ENCODE measurements at places on chromosomes 7 and 10.

- DNase-seq, result no peak
These were observed 705.0 kb downstream of the AUTS2 start for GRCh38 chr7:70303309-70303708.

GRCh38 chr7:26078437-26079336 lies 73.3 kb upstream of the NFE2L3 start:
- peak; percentile 81 for DNase-seq

DNA sequence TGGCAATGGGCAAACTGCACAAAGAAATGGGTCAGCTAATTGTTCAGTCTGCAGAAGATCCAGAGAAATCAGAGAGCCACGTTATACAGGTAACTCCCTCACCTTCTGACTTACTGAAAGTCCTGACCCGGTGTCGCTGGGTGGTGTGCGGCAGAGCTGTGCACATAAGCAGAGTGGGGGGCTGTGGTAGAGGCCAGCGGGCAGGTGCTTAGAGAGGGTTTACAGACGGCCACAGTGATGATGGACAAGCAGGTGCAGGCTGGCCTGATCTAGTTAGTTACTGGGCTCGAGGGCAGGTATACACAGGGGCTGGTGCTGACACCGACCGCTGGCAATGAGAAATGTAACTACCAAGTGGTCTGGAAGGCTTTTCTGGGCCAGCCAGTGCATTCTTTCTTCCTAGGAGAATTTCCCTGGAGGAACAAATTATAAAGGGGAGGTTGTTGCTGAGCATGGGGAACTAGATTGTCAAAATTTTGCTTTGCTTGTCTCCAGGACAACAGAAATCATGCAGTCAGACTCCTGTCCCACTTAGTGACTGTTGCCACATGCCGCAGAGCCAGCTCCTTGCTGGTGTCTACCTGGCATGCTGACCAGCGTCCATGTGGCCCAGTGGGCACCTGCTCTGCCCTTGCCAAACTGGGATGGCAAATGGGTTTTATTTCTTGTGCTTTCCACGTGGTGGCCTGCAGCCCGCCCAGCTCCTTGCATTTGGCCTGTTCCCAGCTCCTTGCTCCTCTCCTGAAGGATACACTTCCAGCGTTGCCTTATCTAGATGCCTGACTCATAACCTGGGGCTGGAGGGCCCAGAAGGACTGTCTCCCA lies 28.8 kb downstream of the DENND10 start:
- DNase-seq, result no peak

GRCh38 chr10:4034907-4035598 lies 250.0 kb upstream of the KLF6 start:
- DNase-seq, result no peak

- DNase-seq, result no peak
These were observed 64.5 kb upstream of the PDLIM1 start for GRCh38 chr10:95355301-95355700.

- no peak for DNase-seq
These were observed 205.0 kb downstream of the PTPRN2 start for GRCh38 chr7:158382363-158383254.

GRCh38 chr10:43186150-43186549 lies 47.9 kb downstream of the CSGALNACT2 start:
- no peak for DNase-seq

DNA sequence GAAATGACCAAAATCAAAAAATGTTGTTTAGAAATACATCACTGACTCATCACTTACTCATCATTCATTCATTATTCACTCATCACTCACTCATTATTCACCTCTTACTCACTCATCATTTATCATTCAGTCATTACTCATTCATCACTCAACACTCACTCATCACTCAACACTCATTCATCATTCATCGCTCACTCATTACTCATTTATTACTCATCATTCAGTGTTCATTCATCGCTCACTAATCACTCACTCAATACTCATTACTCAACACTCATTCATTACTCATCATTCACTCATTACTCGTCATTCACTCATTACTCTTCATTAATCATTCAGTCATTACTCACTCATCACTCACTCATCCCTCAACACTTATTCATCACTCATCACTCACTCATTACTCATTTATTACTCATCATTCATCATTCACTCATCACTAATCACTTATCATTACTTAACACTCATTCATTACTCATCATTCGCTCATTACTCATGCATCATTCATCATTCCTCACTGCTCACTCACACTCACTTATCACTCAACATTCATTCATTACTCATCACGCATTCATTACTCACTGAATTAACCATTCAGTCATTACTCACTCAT lies 238.5 kb downstream of the ADARB2 start:
- DNase-seq, result no peak

GRCh38 chr7:129636641-129637040 lies 25.1 kb downstream of the NRF1 start:
- no peak for DNase-seq

- no peak for DNase-seq
These were observed 72.2 kb downstream of the DAGLB start for GRCh38 chr7:6375348-6376101.

All from activated T-cell treated with anti-CD3 and anti-CD28 coated beads, Interleukin-2, amount 50 U/mL, for 4 hours (primary cell).